ENCODE measurements at places on chromosomes 7 and 10.

DNA sequence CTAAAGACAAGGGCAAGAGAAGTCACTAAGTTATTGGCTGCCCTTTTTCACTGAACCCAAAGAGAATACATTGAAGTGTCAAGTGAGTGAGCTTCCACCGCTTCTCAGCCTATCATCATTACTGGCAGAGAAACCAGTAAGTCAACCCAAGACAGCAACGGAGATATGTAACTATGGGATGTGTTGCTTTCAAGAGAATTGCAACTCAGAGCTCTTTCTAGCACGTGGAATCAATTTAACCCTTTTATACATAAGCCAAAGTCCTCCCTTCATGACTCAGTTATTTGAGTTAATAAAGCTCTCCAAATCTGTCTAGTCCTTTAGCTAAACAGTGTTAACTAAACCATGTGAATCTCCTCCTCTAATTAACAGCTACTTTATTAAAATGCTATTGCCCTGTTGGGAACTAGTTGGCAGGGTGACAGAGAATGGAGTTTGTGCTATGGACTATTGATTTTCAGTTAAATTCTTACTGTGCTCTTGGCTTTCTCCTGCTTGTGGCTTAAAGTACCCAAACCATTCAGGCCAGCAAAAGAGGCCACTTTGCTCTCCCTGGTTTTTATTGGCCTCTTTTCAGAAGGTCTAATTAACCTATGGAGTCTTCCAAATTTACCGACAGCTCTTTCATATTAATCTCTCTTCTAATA is 287.7 kb downstream of the NRG3 start:
- DNase-seq, result no peak

DNA sequence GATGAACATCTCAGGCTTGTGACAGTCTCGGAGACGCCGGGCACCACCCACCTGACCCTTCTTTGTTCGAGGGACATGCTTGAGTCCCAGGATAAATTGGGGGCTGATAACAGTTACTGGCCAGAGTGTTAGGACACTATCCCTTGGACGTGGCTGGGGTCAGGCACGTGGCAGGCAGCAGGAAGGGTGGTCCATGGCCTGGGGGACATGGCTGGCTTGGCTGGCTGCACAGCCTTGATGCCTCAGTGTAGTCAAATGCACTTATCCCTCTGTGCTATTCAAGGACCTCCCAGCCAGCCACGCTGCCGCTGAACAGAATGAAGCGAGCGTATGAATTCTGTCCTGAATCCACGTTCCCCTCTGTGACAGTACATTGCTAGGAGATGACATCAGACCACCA is 662.0 kb upstream of the FOXK1 start:
- no peak for DNase-seq

DNA sequence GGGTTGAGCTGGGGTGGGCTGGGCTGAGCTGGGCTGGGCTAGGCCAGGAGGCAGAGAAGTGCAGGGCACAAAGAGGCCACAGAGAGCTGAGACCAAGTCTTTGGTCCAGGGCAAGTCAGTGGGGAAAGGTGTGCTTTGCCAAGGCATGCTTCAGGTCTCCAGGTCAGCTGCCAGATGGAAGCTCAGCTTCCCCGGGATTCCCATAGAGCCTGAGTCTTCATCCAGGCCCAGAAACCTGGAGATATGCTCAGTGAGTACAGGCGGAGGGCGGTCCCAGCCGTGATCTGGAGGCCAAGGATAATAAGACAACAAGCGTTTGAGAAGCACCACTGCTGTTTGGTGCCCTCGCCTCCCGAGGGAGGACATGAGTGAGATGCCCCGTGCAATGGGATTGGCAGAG is 4.7 kb upstream of the CALN1 start:
- no peak for DNase-seq

DNA sequence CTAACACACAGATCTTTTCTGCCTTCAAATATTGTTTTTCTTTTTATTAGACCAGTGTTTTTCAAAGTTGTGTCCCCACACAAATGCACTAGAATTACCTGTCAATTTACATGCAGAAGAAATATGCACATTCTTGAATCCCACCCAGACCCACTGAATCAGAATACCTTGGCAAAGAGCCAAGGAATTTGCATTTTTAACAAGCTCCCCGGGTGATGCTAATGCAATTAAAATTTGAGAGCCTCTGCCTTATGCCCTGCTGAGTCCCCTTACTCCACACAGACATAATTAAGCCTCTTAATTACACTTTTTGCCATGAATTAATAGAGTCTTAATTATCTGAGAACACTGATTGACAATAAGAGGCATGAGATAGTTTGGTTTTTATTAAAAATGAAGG is 201.2 kb upstream of the GRB10 start:
- DNase-seq, result no peak

DNA sequence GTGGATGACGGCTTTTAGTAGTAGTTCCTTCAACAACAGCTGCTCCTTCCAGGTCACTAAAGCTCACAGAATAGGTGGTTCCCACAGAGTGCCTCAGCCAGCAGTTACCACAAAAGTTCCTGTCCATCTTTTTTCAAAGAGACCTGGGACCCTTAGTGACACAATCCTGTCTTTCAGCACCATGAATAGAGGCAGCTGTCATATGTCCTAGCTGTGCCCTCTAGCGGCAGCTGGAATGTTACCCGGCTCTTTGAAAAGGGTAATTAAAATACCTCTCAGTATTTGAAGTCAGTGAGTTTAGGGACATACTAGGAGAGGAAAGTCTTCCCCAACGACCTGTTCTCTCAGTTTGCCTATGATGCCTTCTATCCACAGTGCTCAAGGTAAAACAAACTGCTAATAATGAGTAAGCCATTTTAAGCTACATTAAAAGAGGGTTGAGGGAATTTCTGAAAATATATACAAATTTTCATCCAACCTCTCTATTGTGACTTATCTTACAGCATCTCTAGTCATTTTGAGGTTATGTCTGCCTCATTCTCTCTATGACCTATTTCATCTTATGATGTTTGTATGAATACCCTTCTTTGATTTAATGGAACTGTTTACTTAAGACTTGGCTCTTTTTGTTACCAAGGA is 290.8 kb downstream of the NXPH1 start:
- peak; percentile 41 for DNase-seq

- no peak for DNase-seq
Measured at GRCh38 chr7:38506004-38506403, 125.2 kb downstream of the AMPH start.

GRCh38 chr7:46600340-46600739 is 679.3 kb upstream of the IGFBP3 start:
- no peak for DNase-seq

- no peak for DNase-seq
Measured at GRCh38 chr10:25934621-25935139, 651 bp downstream of the MYO3A start.

DNA sequence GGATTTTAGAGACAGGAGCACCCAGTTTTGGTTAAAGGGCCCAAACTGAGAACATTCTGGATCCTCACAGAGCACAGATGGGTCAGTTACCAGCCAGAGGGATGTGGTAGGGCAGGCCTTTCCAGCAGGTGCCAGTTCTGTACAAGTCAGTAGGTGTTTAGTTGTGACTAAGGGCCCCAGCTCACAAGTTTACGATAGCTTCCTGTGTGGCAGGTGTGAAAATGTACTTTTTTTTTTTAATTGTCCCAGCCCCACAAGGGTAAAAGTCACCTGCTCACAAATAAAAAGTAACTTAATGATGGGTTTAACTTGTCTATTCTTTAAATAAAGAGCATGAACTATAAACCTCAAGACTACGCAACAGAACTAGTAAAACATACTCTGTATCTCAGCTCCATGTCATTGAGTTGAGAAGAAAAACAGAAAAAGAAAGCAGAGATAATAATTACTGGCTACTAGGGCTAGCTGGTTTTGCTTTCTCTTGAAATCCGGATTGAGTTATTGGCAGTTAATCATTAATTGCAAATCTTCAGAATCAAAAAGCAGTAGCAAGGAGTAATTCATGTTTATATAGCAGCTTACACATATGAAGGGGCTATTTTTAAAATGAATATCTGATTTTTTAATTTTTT is 15.4 kb downstream of the NFE2L3 start:
- DNase-seq, result no peak

DNA sequence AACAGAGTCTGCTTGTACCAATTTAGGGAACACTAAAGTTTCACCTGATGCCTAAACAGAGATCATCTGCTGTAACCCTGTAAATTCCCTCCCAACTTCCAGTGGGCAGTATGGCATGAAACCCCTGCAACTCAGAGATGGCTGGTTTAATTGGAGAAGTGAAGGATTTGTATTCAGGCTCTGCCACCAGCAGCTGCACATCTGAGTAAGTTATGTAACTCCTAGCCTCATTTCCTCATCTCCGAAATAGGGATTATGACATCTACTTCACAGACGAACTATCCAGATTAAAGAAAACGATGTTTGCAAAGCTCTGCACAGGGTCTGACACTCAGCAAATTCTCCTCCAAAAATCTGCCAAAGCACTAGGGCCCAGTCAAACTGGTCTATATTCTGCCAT is 493.0 kb downstream of the KCNMA1 start:
- peak; percentile 14 for DNase-seq

GRCh38 chr10:93437086-93437945 is 44.8 kb downstream of the MYOF start:
- peak; percentile 95 for DNase-seq

DNA sequence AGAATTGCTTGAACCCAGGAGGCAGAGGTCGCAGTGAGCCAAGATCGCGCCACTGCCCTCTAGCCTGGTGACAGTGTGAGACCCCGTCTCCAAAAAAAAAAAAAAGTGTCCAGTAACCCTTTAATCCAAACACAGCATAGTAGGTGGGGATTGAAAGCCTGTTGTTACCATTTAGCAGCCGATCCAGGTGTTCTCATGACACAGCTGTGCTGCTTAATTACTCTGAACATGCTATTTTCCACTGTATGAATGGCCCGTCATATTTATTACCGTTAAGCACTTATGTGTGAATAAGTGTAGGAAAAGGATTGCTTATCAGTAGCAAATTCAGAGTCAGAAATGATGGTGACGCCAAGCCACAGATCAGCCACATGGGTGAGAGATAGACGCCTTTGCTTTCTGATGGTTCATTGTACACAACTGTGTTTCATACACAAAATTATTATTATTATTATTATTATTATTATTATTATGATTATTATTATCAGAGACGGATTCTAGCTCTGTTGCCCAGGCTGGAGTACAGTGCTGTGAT is 11.6 kb upstream of the ORAI2 start:
- DNase-seq, result no peak

- no peak for DNase-seq
Measured at GRCh38 chr10:70122742-70123141, 9.9 kb downstream of the AIFM2 start.

GRCh38 chr10:132055616-132056015 is 10.1 kb upstream of the JAKMIP3 start:
- DNase-seq, result no peak

- DNase-seq, result no peak
Measured at GRCh38 chr7:54090652-54091213, 451.4 kb upstream of the VSTM2A start.

- no peak for DNase-seq
Measured at GRCh38 chr7:39709029-39709428, 85.7 kb downstream of the RALA start.

GRCh38 chr7:112892263-112892662 is 102.1 kb upstream of the TMEM168 start:
- no peak for DNase-seq

DNA sequence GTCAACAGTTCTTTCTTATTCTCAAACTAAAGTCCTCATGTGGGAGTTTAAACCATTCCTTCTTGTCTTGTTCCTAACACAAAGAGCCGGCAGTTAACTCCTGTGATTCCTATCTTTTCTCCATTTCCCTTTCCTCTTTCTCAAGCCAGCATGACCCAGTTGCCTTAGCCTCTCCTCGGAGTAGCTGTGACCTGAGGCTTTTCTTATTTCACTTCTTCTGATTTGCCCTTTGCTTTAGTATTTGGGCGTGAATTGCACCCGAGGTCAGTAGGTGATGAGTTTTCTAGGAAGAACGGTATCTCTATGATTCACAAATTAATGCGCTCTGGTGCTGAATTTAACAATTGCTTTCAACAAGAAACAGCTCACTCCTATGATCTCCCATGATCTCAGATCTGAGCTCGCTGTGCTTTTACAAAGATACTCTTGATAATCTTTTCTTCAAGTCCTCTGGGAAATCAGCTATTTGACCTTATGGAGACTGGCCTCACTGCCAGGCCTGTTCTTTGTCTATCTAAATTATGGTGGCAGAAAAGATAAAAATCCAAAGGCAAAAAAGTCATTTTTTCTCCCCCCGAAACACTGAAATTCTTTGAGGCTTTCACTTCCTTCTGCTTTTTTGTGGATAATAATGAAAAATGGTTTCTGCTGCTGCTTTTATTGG is 184.6 kb downstream of the JCAD start:
- peak; percentile 5 for DNase-seq

GRCh38 chr10:102646610-102647442 is 2.5 kb downstream of the TRIM8 start:
- DNase-seq, result peak; percentile 41

DNA sequence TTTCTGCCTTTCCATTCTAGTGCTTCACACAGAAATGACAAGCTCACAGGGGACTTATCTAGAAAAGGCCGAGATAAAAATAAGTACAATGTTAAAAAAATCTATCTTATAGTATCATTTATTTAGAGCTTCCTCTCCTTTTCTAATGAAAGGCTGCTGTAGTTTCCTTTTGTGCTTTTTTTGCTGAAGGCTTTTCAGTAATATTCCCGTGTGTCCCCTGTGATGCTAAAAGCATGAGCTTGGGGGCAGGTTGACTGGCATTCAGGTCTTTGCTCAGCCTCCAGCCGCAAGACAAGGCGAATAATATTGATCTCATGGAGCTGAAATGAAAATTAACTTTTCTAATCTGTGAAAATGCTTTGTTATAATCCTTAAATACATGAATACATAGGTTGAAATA is 143.0 kb downstream of the ST7 start:
- no peak for DNase-seq

DNA sequence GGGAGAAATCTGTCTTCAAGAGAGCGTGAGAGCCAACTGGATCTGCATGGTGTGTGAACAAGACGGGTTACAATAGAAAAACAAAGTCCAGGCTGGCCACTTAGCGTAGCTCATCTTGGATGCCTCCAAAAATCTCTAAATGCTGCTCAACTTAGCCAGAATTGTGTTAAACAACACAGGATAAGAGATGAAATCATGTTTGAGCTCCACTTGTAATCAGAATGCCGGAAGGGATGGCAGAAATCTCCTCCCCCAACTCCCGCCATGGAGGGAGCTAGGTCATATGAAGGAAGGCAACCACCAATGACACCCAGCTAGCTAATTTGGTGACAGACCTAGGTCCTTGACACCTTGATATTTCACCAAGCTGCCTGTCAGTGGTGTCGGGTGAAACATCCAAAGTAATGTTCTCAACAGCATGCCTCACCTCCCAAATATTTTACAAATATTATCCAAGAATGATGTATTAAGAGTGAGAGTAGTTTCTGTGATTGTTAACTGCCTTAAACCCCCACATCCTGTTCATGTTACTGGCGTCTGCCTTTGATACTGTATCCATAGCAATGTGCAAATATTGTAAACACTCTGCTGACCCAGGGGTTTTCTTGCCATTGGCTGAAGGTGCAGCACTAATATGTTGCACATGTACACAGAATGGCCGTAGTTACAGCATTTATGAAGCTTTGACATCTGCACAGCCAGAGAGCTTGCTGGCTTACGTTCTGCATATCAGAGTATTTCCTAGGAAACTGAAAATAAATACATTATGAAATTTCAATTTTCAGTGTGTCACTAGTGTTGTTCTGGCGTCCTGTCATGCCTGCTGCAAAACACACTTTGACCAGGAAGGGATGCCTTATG is 25.8 kb downstream of the TMEM254 start:
- no peak for DNase-seq

Measured in suppressor macrophage treated with lipopolysaccharide for 4 hours (primary cell).